Fibroblast of lung (primary cell): ENCODE measurements at places on chromosomes 12 and 14. TPM values are rescaled to one million over a fixed set of nuclear protein-coding genes. Genes with fewer than 3 reads are reported as not detected.

- DNase-seq: no peak
These were observed 67.5 kb downstream of the DNAH10 start for GRCh38 chr12:123829561-123829960.

DNA sequence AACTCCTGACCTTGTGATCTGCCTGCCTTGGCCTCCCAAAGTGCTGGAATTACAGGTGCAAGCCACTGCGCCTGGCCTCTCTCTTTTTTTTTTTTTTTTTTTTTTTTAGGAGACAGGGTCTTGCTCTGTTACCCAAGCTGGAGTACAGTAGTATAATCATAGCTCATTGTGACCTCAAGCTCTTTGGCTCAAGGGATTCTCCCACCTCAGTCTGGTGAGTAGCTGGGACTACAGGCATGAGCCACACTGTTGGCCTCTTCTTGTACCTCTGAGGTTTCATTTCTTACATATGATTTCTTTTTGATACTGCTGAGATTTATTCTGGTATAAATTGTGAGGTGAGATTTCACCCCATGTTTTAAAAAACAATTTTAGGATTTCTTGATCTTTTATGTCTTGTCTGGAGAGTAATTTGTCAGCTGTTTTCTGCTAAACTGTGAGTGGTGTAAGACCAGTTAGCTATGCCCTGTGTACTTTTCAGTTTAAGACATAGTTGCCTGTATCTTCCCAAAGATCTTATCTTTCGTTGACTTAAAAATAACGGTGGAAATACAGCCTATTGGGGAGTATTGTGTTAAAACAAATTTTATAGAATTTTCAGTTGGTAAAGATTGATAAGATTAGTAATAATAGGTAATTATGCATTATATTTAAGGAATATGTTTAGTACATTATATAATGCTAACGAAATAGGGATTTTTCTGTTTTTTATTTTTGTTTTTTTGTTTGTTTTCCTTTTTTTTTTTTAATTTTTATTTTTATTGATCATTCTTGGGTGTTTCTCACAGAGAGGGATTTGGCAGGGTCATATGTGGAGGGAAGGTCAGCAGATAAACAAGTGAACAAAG lies 31.7 kb downstream of the WDR20 start:
- no peak for DNase-seq

LRRC43 gene
- 0.61 and 0.71 TPM in 2 replicates for polyA plus RNA-seq

DNA sequence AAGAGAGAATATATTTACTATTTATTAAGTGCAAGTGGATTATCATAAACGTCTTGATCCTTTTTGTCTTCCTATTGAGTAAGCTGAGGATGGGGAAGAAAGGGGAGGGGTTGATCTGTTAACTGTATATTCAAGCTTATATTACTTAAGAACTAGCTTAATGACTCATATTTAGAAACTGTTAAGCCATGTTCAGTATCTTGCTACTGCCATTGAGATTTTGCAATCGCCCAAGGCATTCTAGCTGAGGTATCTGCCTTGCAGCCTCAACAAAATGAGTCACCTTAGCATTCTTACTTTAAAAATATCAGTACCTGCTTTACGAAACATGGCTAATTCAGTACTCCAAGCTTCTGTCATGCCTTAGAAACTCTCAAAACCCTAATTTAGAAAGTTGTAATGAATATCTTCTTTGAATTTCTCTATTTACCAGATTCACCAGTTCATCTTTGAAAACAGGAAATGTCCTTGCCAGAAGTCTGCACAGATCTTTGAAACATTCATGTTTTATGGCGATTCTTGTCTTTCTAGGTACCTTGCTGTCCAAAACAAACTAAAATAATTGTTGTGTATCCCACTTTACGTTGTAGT lies 76.1 kb downstream of the ALG10B start:
- DNase-seq: no peak

GRCh38 chr12:128933039-128933438 lies 79.8 kb downstream of the GLT1D1 start:
- no peak for DNase-seq

PIWIL1 gene
- not detected in 2 replicates for polyA plus RNA-seq

C12orf43 gene
- 14.7 and 18.1 TPM in 2 replicates for polyA plus RNA-seq

DNA sequence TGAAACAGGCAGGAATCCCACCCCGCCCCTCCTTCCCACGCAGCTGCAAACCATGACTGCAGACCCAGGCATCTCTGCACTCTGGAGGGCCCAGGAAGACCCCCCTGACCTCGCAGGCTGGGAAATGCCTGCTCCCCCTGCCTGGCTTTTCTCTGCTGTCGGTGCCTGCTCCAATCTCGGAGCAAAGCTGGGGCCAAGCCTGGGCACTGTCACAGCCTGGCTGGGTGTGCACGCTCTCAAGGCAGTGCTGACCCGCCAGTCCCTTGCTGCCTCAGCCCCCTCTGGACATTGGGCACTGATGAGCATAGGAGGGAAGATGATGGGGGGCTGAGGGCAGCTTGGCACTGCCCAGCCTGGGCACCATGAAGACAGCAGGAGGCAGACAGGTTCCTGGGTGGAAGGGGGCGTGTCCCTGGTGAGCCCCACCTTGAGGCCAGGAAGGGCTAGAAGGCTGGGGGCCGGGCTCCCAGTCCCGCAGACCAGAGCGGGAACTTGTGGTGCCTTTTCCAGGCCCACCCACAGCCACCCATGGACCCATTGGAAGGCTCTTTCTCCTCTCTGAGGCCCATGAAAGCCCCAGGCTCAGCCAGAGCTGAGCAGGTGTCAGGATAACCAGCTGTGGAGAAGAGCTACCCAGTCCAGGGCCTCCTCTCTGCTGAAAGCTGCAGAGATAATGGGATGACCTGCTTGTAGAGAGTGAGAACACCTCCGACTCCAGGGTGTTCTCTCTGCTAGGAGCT lies 10.7 kb upstream of the ZNF605 start:
- DNase-seq: no peak

SERPINA9 gene
- polyA plus RNA-seq: not detected in 2 replicates

TMPRSS12 gene
- not detected in 2 replicates for polyA plus RNA-seq

- DNase-seq: no peak
These were observed 11.5 kb downstream of the RAB21 start for GRCh38 chr12:71766202-71766601.

BCL2L14 gene
- not detected in 2 replicates for polyA plus RNA-seq

MSI1 gene
- not detected in 2 replicates for polyA plus RNA-seq
